ENCODE measurements at places on chromosomes 13 and 19.

DNA sequence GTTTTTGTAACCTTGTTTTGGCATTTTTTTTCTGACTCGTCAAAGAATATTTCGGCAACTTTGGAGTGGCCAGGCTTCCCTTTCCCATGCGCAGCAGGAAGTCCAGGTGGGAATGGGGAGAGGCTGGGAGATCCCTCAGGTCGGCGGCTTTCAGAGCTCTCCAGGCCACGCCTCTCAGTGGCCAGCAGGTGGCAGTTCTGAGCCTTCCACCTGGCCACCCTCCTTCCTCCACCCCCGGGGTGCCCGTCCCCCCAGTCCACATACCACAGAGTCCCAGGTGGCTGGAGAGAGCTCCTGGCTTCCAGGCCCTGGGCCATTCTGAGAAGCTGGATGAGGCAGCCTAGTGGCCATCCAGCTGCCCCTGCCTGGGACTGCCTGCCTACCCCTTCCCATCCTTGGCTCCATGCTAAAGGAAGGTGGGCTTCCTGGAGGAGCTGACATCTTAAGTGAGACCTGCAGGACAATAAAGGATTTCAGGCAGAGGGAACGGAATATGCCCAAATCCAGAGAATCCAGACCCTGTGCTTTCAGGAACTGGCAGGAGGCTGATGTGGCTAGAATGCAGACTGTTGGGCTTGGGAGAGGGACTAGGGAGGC, 46.3 kb downstream of the CCNE1 start:
- no peak for DNase-seq

GRCh38 chr19:4081441-4082129, 14.9 kb upstream of the ZBTB7A start:
- no peak for DNase-seq

DNA sequence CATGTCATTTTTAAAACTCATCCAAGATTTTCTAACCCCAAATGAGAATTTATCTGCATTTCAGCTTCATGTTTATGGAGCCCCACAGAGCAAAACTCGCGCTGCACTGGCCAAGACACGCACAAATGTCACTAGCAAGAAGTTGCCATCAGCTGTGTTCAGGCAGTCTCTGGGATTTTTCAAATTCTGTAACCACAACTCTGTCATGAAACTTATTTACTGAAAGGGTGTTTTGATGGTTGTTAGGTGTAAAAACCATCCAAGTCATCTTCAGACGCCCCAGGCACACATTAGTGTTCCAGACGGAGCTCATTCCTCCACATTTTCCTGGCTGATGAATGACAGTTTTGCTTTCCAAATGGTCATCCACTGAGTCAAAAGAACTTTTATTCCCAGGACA, 63.4 kb downstream of the SLC7A1 start:
- DNase-seq = no peak

DNA sequence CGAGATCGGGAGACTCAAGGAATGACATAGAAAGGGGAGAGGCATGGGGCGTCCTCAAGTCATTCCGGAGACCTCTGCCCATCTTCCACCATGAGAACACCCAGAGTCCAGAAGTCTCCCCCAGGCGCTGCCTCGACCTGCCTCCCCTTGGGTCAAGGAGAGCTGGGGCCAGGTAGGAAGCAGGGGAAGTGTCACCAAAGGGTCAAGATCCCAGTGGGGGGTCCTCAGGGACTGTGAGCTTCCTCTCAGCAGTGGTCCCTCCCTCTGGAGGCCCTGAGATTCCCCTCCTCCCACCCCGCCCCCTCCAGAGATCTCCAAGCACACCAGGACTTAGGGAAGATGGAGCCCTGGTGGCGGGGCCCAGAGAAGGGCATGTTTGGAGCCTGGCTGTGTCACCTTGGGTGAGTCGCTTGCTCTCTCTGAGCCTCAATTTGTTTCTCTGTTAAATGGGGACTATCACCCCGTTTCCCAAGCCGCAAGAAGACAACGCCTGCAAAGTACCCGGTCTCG, 919 bp downstream of the DACT3 start:
- no peak for DNase-seq

- no peak for DNase-seq
These were observed 17.9 kb upstream of the GAS6 start for GRCh38 chr13:113881614-113882266.

DNA sequence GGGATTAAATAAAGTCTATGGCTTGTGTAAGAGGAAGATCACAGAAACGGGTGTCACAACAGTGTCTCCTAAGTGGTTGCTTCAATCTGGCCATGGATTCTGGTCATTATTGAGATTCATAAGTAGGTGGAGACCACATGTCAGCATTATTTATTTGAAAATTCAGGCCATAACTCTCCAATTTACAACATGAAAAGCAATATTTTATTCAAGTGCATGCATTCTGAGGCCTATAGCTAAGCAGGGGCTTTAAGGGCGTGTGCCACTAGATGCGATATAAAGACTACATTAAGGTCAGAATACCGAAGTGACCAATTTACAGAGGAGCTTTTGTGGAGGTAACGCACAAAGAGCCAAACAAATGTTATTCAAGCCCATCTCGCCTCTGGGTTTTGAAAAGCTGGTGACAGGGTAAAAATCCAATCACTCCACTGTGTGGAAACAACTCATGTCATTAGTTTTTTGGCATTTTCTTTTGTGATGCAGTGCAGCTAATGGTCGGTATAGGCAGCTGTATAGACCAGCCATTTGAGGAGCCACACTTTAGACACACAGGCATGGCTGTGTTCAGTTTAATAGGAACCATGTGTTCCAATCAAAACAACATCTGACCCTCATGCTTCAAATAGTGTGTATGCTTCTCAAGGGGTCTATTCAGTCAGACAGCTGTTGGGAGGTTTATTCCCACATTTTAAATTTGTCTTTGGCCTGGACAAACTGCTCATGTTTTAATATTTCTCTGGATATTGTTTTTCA, 123.7 kb downstream of the KL start:
- peak; percentile 10 for DNase-seq

DNA sequence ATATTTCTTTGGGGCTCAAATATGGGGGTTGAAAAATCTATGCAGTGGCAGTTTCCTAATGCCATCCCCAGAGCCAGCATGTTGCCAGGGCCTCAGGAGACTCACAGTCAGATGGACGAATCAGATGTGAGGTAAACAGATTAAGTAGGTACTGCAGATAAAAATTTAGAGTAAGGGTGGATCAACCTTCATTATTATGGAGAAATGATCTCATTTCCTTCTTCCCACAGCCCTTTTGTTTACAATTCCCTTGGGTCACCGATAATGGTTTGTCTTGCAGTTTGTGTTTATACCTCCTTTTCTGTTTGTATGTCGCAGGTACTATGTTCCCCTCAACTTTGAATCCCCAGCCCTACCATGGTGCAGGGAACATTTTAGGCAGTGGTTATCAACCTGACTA, 20.0 kb downstream of the DIAPH3 start:
- no peak for DNase-seq

DNA sequence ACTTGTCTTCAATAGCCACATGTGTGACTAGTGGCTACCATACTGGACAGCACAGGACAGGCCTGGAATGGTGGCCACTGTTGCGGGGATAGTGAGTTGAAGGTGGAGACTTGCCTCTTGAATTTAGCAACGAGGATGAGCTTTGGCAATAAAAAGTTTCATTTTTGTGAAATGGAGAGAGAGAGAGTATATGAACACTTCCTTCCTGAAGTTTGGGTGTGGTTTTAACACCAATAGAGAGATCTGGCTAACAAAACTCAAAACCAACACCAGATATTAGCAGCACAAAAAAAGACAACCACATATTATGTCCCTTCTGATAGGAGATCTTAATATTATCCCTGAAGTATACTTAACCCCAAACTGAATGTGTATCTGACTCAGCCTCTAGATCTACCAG, 6.3 kb upstream of the LRFN3 start:
- no peak for DNase-seq

- DNase-seq = no peak
These were observed 5.7 kb downstream of the REX1BD start for GRCh38 chr19:18594096-18594823.

DNA sequence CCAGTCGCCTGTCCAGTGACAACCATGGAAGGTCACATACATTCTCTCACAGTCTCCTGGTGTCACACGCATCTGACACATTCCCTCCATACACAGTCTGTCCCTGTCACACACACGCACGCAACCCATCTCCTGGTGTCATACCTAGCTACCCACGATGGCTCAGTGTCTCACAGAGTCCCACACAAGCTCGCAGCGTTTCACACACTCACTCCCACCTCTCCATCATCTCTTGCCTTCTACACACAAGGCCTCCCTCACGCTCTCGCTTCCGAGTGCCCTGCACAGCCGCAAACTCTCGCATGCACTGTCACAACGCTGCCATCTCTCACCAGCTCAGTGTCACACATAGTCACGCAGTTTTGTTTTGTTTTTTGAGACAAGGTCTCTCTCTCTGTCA, 1.2 kb upstream of the GNG8 start:
- DNase-seq = no peak

GRCh38 chr19:40744554-40745401, 5.5 kb downstream of the ACTMAP start:
- no peak for DNase-seq

GRCh38 chr13:93589788-93590187, 363.2 kb downstream of the GPC6 start:
- DNase-seq = no peak

DNA sequence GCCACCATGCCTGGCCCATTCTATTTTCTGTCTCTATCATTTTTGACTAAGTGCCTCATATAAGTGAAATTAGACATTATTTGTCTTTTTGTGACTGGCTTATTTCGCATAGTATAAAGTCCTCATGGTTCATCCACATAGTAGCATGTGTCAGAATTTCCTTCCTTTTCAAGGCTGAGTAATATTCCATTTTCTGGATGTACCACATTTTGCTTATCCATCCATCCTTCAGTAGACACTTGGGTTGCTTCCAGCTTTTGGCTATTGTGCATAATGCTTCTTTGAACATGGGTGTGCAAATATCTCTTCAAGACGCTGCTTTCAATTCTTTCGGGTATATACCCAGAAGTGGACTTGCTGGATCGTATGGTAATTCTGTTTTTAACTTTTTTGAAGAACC, 51.5 kb upstream of the USE1 start:
- no peak for DNase-seq

GRCh38 chr19:4675346-4675745, 5.2 kb upstream of the MYDGF start:
- DNase-seq = no peak
